ENCODE measurements at places on chromosomes 12 and 14. TPM values are rescaled to one million over a fixed set of nuclear protein-coding genes. Genes with fewer than 3 reads are reported as not detected.

Gene ACRBP
- total RNA-seq: 0.16 TPM

Gene CEBPE
- total RNA-seq: not detected

Gene GPRC5D
- total RNA-seq: not detected

Gene LMNTD1
- not detected for total RNA-seq

Gene RNASE1
- total RNA-seq: not detected

Gene DIO2
- total RNA-seq: not detected

Gene C12orf50
- not detected for total RNA-seq

Gene LALBA
- not detected for total RNA-seq

Gene SLC38A4
- 0.27 TPM for total RNA-seq

Gene DYRK2
- 17.6 TPM for total RNA-seq

Gene SIX4
- total RNA-seq: 9.5 TPM

Gene DAO
- total RNA-seq: not detected
